ENCODE measurements at places on chromosomes 13 and 19. TPM values are rescaled to one million over a fixed set of nuclear protein-coding genes. Genes with fewer than 3 reads are reported as not detected.

The FGF21 gene
- total RNA-seq: 0.81 TPM

The PRR22 gene
- total RNA-seq: 13.5 TPM

The ANKLE1 gene
- total RNA-seq: 14.8 TPM

The KCNN1 gene
- 0.61 TPM for total RNA-seq

The IGFL3 gene
- not detected for total RNA-seq

The LIM2 gene
- not detected for total RNA-seq

The SERPINE3 gene
- not detected for total RNA-seq
